ENCODE measurements at places on chromosomes 16 and 17.
A peak's percentile ranks its signal among the peaks of the same experiment; 100 is the strongest.

- H3K27ac ChIP-seq: no peak overlapping the region
- H3K4me3 ChIP-seq: no peak overlapping the region
Measured at GRCh38 chr16:47826070-47826469, 329.7 kb downstream of the ABCC12 start.

- peaks cover 12% of the 10 kb centered on the region for H3K27me3 ChIP-seq
- H3K4me3 ChIP-seq: no peak overlapping the region
- no peak for DNase-seq
- H3K4me1 ChIP-seq: no peaks in the 10 kb centered on the region
Measured at GRCh38 chr16:59410451-59410850, 676.3 kb upstream of the GOT2 start.

DNA sequence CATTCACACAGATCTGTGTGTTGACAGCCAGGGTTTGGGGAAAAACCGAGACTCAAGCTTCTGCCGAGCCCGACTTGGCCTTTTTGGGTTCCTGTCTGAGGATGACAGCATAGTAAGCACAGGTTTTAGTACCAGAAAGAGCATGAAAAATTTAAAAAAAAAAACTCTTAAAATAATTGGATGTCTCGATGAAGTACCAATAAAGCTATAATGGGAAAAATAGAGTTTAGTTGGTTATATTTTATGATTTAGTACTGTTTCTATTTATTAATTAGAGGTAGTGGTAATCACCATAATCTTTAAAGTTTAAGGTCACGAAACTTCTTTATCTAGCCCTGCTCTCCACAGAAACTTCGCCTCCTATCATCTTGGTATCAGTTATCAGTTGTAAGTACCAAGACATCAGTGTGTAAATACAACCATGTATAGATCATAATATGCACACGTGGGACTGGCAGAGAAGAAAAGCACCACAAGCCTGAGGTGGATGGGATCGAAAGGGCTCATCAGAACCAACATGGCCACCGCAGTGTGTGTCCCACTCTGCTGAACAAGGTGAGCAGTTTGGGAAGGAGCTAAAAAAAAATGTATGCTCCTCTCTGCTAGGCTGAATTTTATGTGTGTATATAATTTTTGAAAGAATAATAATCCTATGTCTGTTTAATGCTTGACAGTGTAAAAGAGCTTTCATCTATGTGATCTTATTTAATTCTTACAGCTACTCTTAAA lies 14.4 kb upstream of the EEF2K start:
- no peak for DNase-seq
- peaks cover 34% of the 10 kb centered on the region for H3K4me1 ChIP-seq
- H3K27ac ChIP-seq: peak overlapping the region; percentile 99
- H3K27me3 ChIP-seq: peaks cover 12% of the 10 kb centered on the region
- H3K4me3 ChIP-seq: peak overlapping the region; percentile 98

DNA sequence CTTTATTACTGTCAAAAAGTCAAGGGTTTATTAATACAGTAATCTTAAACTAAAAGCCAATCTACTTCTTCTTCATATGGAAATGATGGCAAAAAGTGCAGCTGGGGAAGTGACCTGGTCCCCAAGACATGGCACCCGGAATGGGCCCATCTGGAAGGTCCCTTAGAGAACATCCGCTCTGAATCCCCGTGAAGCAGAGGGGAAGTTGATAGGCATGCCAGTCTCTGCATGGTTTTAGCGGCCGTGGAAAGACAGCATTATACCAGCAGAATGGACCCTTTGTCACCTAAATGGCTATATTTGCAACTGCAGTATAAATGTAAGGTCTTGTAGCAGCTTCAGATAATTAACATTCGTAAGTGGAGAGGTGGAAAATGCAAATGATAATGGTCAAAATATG lies 32.4 kb downstream of the COTL1 start:
- H3K27ac ChIP-seq: no peak overlapping the region
- H3K36me3 ChIP-seq: no peaks in the 10 kb centered on the region
- no peak for DNase-seq
- no peaks in the 10 kb centered on the region for H3K27me3 ChIP-seq
- peaks cover 25% of the 10 kb centered on the region for H3K4me1 ChIP-seq
- no peak overlapping the region for H3K4me3 ChIP-seq

GRCh38 chr16:49350265-49351095 lies 23.1 kb upstream of the C16orf78 start:
- H3K27me3 ChIP-seq: peaks cover 71% of the 10 kb centered on the region
- no peak overlapping the region for H3K4me3 ChIP-seq

- DNase-seq: no peak
- no peak overlapping the region for H3K27ac ChIP-seq
- no peaks in the 10 kb centered on the region for H3K36me3 ChIP-seq
- peaks cover 10% of the 10 kb centered on the region for H3K27me3 ChIP-seq
Measured at GRCh38 chr16:8376430-8376829, 213.9 kb downstream of the TMEM114 start.

DNA sequence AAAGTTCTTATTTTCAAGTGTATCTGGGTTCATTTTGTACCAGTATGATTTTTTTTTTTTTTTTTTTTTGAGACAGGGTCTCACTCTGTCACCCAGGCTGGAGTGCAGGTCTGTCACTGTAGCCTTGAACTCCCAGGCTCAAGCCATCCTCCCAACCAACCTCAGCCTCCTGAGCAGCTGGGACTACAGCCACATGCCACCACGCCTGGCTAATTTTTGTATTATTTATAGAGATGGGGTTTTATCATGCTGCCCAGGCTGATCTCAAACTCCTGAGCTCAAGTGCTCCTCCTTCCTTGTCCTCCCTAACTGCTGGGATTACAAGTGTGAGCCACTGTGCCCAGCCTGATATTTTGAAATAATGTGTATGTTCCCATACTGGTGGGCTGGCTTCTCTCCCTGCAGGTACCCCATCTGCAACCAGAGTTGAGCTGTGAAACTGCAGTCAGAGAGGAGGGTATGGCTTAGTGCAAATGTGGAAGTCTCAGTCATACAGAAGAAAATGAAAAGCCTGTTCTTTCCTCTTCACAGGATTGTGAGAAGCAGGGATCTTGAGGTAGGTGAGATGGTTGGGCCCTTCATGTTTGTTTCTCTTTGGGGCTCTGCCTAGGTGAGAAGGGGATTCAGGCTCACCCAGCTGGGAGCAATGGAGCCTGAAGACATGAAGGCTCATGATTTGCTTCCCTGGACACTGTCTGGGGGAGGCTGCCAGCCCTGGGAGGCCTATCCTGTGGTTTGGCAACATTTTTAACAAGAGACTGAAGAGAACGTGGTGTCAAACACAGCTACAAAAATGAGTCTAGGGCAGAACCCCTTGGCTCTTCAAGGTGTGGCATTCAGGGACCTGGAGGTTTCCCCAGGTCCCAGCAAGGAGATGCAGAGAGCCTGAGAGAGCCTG lies 41.3 kb upstream of the SIAH1 start:
- no peak overlapping the region for H3K27ac ChIP-seq
- H3K4me1 ChIP-seq: no peaks in the 10 kb centered on the region
- no peak overlapping the region for H3K4me3 ChIP-seq
- no peaks in the 10 kb centered on the region for H3K36me3 ChIP-seq
- DNase-seq: no peak
- H3K27me3 ChIP-seq: peaks cover 3% of the 10 kb centered on the region

GRCh38 chr16:70743791-70744190 lies 57.2 kb downstream of the VAC14 start:
- H3K27me3 ChIP-seq: no peaks in the 10 kb centered on the region
- no peak overlapping the region for H3K4me3 ChIP-seq
- peaks cover 18% of the 10 kb centered on the region for H3K4me1 ChIP-seq
- H3K27ac ChIP-seq: no peak overlapping the region

DNA sequence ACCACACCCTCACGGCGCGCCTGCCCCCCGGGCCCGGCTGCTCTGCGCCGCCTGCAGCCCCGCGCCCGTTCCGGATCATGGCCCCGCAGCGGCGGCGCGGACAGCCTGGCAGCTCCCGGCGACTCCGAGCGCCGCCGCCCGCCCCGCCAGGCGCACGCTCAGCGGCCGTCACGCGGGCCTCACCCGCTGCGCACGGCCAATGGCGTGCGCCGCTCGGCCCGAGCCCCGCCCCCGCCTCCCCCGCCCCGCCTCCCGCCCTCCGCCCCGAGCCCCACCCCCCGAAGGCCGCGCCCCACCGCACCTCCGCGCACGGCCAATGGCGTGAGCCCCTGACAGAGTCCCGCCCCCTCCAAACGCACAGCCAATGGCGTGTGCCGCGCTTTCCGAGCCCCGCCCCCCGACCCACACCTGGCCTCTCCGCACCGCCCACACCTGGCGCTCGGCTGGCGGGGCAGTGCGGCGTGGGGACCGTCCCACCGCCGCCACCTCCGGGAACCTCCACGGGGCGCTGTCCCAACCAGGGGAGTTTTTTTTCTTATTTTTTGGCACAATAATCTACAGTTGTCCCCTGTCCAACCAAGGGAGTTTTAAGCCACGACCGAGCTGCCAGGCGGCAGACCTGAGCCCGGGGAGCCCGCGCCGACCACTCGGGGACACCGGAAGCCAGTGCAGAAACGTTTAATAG lies at the start of gene PCYT2:
Gene PCYT2 (minus strand): TSS at position 123 of the 685 bp plus-strand sequence. CDS start 44 bp downstream, at position 79.
- H3K4me1 ChIP-seq: peaks cover 5% of the 10 kb centered on the region
- H3K36me3 ChIP-seq: peaks cover 11% of the 10 kb centered on the region
- DNase-seq: peak; percentile 95

DNA sequence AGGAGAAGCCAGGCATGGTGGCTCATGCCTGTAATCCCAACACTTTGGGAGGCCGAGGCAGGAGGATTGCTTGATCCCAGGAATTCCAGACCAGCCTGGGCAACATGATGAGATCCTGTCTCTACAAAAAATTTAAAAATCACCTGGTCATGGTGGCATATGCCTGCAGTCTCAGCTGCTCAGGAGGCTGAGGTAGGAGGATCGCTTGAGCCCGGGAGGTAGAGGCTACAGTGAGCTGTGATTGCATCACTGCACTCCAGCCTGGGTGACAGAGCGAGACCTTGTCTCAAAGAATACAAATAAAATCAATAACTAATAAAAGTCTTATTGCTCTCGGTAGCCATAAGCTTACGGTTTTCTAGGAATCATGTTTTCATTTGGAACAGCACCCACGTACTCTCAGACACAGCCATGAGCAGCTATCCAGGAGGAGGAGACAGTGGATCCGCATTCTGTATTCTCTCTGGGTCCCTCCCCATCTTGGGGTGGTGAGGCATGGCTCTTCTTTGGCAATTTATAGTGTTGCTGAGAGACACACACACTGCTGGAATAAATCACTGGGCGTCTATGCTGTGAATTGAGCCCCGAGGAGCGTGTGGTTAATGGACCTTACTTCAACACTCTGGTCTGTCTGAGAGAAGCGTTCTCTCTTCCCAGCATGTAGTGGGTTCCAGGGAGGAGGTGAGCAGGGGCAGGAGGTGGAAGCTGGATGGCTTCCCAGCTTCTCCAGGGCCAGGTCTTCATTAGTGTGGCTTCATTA lies 8.5 kb upstream of the ADCY9 start:
- H3K4me3 ChIP-seq: no peak overlapping the region
- H3K27me3 ChIP-seq: no peaks in the 10 kb centered on the region

DNA sequence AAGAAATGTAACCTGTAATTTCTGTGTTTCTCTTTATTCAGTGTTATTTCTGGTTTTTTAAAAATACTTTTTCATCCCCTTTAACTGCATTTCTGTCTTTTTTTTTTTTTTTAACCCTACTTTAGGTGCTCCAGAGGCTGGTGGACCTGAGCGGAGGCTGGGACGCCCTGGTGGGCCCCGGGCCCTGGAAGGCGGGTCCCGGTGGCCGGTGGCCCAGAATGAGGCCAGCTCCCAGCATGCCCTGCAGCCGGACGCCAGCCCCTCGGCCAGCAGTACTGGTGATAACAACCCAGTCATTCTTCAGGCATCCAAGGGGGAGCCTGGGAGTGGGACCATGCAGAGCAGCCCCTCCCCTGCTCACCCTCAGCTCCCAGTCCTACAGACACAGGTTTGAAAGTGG lies 1.5 kb downstream of the SRCAP start:
- DNase-seq: no peak
- H3K27ac ChIP-seq: peak overlapping the region; percentile 100
- H3K27me3 ChIP-seq: no peaks in the 10 kb centered on the region
- H3K4me1 ChIP-seq: peaks cover 7% of the 10 kb centered on the region
- H3K36me3 ChIP-seq: peaks cover 13% of the 10 kb centered on the region

DNA sequence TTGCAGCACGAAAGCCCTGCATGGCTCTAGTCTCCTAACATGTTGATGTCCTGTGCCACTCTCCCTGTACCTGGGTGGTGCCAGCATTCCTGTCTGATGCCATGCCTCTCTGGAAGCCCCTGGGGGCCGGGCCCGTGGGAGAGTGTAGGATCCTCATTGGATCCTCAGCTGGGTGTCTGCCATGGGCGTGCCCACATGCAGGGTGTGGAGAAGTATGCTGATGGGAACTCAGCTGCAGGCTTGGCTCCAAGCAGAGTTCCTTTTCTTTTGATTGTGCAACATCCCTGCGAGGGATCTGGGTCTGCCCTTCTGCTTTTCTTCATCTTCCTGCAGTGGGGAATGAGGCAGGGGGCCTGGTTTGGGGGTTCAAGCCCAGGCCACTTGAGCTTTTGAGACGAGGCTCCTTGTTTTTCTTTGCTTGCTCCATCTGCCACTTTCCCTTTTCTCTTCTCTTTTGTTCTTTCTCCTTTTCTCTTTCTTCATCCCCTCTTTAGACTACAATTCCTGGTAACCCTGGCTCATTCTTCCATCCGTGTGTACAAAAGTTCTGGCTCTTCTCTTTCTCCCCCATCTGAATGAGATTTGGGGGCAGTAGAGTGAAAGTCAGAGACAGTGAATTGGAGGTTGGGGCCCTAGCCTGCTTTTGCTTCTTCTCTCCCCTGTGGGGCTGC lies 32.9 kb downstream of the KSR1 start:
- H3K4me1 ChIP-seq: peaks cover 46% of the 10 kb centered on the region
- peaks cover 4% of the 10 kb centered on the region for H3K36me3 ChIP-seq
- peak overlapping the region; percentile 58 for H3K27ac ChIP-seq

DNA sequence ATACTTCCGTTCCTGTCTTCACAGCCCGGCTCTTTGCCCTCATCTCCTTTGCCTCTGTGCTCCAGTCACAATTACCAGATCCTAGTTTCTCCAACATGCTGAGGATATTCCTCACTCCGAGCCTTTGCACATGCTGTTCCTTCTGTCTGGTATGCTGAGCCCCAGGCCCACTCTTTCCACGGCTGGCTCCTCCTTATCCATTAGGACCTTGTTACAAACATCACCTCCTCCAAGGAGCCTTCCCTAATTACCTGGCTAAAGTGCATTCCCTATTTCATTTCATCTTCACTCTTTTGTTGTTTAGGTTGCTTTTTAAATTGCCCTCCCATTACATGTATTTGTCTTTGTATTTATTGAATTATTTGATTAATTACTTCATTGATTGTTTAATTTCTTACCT lies 14.9 kb upstream of the ADGRG1 start:
- H3K27me3 ChIP-seq: no peaks in the 10 kb centered on the region
- no peak overlapping the region for H3K27ac ChIP-seq
- DNase-seq: no peak
- peaks cover 5% of the 10 kb centered on the region for H3K4me1 ChIP-seq
- no peaks in the 10 kb centered on the region for H3K36me3 ChIP-seq
- no peak overlapping the region for H3K4me3 ChIP-seq

DNA sequence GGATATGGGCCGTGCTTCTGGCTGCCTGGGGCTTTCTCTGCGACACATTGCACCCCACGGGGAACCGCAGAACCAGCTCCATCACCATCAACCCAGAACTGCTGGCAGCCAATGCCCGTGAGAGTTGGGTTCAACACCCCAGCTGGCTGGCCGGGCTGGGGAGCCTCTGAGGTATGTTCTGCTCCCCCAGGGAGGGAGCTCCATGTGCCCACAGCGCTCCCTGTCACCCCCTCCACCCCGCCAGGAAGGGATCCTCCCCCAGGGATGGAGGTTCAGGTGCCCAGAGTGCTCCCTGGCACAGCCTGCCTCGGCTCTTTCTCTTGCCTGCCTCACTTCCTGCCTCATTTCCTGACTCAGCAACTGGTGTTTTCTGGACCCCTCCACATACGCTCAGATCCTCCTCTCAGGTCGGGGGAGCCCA lies 24.2 kb upstream of the MPRIP start:
- peak overlapping the region; percentile 94 for H3K27ac ChIP-seq
- DNase-seq: no peak
- H3K4me3 ChIP-seq: no peak overlapping the region
- H3K36me3 ChIP-seq: no peaks in the 10 kb centered on the region
- H3K27me3 ChIP-seq: no peaks in the 10 kb centered on the region
